ENCODE measurements at places on chromosomes 16 and 17.

DNA sequence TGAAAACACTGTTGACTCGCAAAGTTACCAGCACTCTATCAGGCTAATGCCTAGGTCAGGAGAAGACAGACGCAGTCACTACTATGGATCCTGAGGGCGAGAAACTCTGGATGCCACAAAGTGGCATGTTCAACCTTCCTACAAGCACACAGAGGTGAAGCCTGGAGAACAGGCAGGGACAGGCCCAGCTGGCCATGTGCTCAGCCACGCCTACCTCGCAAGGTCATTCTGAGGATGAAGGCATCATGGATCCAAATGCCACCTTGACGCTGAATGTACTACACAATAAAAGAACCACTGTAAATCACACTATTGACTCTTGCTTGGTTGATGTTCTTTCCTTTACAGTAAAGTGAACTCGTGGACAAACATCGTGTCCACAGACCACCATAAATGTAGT lies 85.8 kb downstream of the ANKRD11 start:
- DNase-seq, result no peak

DNA sequence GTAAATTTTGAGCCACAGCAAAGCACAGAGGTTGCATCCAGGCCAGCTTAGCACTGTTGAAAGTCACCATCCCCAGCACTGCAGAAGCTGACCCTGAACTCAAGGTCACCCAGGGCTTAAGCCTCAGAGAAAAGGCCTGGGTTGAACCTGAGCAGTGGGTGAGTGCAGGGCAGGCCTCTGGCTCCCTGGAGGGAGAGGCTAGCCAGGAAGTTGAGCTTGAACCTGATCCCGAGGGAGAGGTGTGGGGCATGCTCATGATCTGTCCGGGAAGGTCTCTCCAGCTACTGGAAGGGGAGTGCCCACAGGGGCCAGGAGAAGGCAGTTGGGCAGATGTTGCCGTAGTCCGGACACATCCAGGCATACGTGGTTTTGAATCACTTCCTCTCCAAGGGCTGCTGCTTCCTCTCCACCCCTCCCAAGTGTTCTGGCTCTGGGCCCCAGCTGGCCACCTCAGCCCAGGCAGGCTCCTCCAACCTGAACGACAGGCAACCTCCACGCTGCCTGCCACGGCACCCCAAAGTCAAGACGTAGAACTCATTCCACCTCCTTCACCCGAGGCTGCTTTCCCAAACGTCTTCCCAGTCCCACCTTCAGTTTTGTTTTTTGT lies 18.4 kb downstream of the CARHSP1 start:
- no peak for DNase-seq

DNA sequence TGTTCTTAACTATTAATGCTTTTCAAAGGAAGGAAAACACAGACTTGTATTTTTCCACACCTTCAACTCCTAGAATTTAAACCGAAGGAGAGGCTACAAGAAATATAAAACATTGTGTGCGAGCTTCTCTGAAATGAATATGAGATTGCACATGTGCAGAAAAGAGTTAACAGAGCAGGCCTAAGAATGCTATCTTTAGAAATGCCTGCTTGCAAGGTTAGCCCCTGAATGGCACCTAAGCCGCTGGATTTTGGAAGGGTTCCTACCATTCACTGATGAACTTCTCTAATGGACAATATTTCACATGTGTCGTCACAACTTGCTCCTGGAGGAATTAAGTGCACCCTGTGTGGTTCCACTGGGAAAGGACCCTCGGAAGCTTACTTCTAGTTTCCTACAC lies 69.3 kb downstream of the FBXL20 start:
- no peak for DNase-seq

DNA sequence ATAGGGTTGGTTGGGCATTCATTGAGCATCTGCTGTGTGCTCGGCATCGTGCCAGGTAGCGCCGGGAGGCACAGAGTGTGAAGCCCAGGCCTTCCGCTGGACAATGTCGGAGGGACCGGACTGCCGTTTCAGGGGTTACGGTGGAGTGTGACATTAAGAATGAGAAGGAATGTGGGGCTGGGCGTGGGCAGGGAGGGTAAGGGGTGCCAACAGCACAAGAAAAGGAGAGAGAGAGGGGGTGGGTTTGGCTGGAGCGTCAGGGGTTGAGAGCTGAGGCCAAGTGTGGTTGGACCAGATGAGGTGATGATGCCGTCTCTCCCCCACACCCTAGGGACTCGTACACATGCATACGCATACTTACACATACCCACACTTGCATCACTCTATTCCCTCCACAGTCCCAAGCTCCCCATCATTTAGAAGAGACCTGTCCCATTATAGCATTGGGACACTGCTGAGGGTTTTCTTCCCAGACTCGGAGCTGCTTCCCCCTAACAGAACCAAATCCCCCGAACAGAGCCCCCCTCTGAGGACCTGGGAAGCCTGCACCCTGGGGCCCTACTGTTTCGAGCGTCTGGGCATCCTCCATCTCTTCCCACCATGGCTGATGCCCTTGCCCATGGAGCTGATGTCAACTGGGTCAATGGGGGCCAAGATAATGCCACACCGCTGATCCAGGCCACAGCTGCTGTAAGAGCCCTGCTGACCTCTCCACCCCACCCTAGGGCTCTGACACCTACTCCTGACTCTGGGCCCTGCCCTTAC lies 3.3 kb upstream of the KCTD11 start:
- DNase-seq, result no peak

GRCh38 chr17:28335201-28335958 lies at the start of the genes IFT20 and TNFAIP1:
IFT20 (minus strand) TSS chr17:28335472; CDS start chr17:28331985, 3,487 bp downstream.
TNFAIP1 (plus strand) TSS chr17:28335761; CDS start chr17:28339522, 3,761 bp downstream.
- DNase-seq, result peak; percentile 99

DNA sequence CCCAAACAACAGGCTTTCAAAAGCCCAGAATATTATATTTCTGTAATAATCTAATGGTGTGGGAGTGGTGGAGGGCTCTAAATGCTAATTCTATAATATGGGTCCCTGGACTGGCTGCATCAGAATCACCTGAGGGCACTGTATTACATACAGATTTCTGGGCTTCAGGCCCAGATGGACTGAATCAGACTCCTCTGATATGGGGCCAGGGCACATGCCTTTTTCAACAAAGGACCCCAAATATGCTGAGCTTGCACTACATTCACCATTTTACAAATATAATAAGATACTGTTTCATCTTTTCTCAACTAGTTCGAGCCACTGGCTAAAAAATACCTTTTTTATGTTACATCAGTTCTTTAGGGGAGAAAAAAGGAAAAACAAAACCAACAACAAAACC lies 309.7 kb downstream of the MAP2K6 start:
- no peak for DNase-seq

GRCh38 chr16:83974475-83974874 lies 6.4 kb downstream of the NECAB2 start:
- DNase-seq, result no peak

GRCh38 chr17:45758544-45758943 lies 25.6 kb upstream of the CRHR1 start:
- no peak for DNase-seq

DNA sequence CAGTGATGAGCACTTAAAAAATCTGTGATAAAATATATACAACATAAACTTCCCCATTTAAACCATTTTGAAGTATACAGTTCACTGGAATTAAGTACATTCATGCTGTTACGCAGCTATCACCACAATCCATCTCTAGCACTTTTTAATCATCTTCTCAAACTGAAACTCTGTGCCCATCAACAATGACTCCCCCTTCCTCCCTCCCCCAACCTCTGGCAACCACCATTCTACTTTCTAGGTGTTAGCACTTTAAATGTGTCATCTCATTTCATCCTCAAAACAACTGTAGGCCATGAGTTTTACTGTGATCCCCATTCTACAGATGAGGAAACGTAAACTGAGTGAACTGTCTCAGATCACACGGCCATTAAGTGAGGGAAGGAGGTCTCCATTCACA lies 13.8 kb upstream of the TMEM98 start:
- DNase-seq, result no peak

- no peak for DNase-seq
Measured at GRCh38 chr17:15007147-15007553, 258.0 kb downstream of the PMP22 start.

- no peak for DNase-seq
Measured at GRCh38 chr17:42865638-42866094, 14.7 kb downstream of the AOC3 start.

DNA sequence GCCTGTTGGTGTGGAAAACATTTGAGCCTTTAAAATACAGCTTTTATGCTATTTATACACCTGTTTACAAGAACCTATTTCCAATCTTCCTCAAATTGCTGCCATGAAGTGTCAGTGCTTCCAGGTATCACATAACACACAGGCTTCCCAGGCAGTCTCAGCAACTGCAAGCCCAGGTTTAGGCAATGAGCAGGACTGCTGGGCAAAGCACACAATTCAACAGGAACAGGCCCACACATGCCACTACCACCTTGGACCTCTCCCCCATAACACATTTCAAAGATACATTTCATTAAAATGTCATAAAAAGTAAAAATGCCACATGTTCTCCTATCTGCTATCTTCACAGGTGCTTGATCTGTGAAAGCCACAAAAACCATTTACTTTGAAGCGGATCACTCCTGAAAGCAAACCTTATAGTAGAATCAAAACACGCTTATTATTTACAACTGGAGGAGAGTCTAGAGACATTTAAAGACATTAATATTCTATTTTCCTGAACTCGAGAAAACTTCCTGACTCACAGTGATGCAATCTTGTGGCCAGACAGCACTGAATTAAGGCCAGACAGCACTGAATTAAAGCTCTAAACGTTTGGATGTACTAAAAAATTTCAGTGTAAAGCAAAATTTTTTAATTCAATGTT lies 31.5 kb downstream of the ANKFY1 start:
- DNase-seq, result no peak

Measured in NK-92 treated with Interleukin-12 subunit alpha and Interleukin-12 subunit beta, amount 100 ng/mL, for 24 hours (cell line).